RKO (cell line): ENCODE measurements at places on chromosomes 1 and 21.
A peak's percentile ranks its signal among the peaks of the same experiment; 100 is the strongest.

GRCh38 chr1:9615316-9616063, 26.8 kb downstream of the TMEM201 start:
- peak; percentile 76 for DNase-seq

DNA sequence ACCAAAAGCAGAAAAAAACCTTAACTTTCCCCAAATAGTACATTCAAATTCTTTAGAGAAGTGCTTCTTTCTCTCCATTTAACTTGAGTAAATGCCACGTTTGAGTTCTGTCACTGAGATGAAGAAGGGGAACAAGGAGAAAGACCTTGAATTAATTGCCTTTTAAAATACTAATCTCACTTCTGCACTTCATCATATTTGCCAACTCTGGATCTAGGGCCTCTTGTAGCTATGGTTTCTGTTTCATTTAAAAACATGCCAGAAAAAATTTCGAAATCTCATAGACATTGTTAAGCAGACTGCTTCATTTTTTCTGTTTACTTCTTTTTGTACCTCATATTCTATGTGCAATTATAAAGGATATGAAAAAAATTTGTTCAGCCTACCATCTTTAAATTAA, 24.6 kb downstream of the MIXL1 start:
- DNase-seq = no peak

GRCh38 chr1:244680667-244681066, 27.7 kb downstream of the DESI2 start:
- no peak for DNase-seq

GRCh38 chr1:167789501-167789900, 67.7 kb downstream of the MPZL1 start:
- no peak for DNase-seq

- peak; percentile 77 for DNase-seq
Measured at GRCh38 chr1:22745669-22746585, 35.3 kb downstream of the EPHB2 start.
